Stimulated activated CD4-positive, alpha-beta T cell treated with anti-CD3 and anti-CD28 coated beads, Interleukin-1b, Interleukin-23, amount 100 ng/mL, for 1 hour (primary cell): ENCODE measurements at places on chromosomes 1 and 21.

- no peak for DNase-seq
Measured at GRCh38 chr1:116246174-116246573, 126.9 kb upstream of the ATP1A1 start.

DNA sequence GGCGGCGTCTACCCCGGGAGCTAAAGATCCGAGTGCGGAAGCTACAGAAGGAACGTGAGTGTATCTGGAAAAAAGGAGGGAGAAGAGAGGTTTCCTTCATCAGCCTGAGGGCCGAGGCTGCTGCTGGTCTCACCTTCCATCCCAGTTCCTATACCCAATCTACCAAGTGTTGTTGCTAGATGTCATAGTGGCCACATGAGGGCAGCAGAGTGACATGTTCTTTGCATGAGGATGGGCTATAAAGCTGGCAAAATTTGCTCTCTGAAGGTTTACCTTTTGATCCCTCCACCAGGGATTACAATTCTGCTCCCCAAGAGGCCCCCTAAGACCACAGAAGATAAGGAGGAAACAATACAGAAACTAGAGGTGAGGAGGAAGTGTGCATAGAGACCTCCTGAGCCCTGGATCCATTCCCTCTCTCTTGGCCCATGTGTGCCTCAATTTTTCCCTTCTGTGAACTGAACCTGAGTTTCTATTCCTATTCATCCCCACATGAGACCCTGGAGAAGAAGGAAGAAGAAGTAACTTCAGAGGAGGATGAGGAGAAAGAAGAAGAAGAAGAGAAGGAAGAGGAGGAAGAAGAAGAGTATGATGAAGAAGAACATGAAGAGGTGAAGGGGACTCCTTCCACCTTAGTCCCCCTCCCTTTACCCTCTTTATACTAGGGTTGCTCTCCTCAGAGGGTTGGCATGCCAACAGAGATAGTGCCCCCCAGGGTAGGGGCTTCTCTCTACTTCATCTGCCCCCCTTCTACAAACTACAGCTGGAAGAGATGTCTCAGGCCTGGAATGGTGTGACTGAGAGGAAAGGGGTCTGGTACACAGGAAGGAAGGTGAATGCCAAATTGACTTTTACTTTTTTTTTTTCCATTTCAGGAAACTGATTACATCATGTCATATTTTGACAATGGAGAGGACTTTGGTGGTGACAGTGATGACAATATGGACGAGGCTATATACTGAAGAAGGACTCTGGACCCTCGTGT is 13.3 kb downstream of the POLR3GL start:
- peak; percentile 52 for DNase-seq

DNA sequence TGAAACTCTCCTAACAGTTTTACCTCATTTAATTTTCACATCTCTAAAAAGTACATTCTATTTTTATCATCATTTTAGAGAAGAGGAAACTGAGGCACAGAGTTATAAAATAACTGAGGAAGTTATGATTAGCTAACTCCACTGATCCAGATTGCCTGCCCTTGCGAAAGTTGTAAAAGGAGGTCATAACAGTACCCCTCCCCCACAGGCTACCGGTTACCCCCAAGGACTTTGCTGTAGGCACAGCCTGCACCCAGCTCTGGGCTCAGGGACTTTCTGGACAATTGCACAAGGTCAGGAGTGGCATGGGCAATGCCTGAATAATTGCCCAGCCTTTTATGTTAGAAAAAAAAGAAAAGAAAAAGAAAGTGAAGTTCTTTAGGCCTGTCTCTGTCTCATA is 22.7 kb downstream of the PIGM start:
- no peak for DNase-seq

GRCh38 chr1:145855426-145855948 is 3.4 kb downstream of the PIAS3 start:
- DNase-seq: no peak

- DNase-seq: no peak
Measured at GRCh38 chr1:86993269-86993985, 79.0 kb downstream of the HS2ST1 start.

GRCh38 chr21:42009018-42009830 is 936 bp downstream of the ZBTB21 start:
- peak; percentile 53 for DNase-seq

DNA sequence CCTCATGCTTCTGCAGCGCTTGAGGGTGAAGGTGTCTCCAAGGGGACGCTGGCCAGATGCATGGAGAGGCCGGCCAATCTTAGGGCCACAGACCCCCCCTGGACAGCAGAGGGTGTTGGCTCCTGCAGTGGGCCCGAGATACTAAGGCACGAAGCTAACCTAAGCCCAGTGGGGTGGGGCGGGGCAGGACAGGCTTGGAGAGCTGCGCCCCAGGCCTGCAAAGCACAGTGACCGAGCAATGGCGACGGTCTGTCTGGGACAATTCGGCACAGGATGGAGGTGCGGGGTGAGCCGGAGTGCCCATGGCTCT is 1.3 kb downstream of the FNDC10 start:
- no peak for DNase-seq

GRCh38 chr1:153933430-153933829 is 10.7 kb upstream of the GATAD2B start:
- DNase-seq: no peak

DNA sequence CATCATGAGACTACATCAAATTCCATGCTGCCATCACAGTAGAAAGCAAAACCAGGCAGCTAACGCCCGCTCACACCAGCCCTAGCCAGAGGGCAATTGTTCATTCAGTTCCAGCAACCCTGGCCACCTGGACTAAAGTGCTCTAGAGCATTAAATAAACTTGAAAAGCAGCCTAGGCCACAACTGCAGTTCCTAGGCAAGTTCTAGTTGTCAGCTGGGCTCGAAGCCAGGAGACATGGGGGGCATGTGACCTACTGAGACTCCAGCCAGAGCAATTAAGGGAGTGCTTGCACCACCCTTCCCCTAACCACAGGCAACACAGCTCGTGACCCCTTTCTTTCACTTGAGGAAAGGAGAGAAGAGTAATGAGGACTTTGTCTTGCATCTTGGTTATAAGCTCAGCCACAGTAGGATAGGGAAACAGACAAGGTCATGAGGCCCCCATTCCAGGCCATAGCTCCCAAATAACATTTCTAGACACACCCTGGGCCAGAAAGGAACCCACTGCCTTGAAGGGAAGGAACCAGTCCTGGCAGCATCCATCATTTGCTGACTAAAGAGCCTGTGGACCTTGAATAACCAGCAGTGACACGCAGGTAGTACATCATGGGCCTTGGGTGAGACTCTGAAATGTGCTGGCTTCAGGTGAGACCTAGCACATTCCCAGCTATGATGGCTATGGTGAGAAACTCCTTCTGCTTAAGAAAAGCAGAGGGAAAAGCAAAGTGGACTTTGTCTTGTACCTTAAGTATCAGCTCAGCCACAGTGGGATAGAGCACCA is 77.0 kb downstream of the ZZZ3 start:
- DNase-seq: no peak

DNA sequence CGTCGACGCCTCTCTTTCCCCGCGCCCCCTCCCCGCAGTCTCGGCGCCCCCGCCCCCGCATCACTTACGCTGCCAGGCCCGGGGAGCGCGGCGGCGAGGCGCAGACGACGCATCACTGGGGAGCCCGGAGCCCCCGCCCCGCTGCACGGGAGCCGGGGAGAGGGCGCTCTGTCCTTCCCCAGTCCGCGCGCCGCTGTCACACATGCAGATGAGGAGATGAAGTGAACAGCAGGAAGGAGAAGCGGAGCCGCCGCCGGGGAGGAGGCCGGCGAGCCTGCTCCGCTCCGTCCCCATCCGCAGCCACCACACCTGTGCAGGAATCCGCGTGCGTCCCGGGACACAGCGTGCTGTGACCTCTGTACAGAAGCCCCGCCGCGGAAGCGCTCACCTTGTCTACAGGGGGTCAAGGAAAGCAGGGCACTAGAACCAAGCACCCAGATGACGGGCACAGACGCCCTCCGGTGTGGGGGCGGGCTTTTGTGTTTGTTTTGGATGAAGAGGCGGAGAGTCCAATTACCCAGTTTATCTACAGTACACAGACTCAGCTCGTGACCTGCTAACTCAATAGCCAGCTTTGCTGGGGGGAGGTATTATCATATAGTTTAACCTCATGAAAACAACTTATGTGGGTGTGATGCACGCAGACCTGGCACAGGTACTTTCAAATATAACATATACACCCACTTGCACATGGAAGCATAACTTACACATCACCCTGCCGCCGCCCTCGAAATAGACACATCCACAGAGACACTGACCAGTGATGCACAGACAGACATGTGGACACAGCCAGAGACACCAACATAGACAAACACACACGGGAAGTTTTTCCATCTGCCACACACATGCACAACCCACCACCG is 12.4 kb downstream of the KLHDC8A start:
- peak; percentile 32 for DNase-seq

- DNase-seq: no peak
Measured at GRCh38 chr1:29312469-29313461, 76.4 kb downstream of the PTPRU start.
